ENCODE measurements at places on chromosomes 2 and 18.

DNA sequence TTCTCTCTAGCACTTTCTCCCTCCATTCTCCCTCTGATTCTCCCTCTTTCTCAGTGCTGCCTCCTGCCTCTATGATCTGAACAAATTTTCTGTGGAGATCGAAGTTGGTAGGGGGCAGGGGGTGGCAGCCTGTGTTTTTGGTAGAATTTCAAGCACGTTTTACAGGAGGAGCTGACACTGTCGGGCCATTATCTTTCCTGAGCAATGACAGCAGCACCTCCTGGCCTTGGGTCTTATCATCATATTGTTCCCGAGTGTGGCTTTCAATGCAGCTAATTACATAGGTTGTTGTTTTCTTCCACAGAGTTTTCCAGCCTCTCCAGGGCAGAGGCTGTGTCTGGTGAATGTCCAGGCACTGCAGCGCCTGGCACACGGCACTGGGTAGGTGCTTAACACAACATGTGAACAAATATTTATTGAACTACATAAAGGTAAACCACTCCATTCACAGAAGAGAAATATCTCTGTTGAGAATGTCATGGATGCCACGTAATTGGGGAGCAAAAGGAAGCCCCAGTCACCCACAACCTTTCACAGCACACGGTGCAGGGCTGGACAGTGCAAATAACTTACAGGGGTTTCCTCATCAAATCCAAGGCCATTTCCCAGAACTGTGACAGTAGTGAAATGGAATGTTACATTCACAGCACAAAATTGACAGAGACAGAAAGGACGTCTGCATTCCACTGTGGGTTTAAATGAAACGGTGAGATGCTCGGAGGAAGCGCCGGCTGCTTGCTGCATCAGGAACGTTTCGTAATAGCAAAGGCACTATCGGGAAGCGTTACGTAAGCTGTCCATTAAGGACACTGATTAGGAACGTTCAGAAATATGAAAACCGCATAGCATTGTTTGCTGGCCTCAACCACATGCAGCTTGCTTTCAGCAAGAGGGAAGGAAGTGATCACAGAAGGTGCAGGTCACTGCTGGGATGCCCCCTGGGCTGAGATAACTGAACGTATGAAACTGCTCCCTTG, 6.5 kb upstream of the KCNG2 start:
- DNase-seq: peak; percentile 35

DNA sequence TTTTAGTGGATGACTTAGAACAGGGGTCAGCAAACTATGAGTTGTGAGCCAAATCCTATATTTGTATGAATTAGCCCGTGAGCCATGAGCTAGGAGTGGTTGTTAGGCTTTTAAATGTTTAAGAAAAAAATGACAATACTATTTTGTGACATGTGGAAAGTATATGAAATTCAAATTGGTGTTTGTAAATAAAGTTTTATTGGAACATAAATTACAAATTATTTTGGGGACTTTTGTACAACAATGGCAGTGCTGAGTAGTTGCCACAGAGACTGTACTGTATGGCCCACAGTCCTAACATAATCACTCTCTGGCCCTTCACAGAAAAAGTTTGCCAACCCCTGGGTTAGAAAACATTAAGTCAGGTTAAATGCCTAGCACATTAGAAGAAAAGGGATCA, 26.1 kb downstream of the ADNP2 start:
- DNase-seq: no peak

GRCh38 chr2:113157118-113157896, 16.5 kb upstream of the PSD4 start:
- DNase-seq: no peak

- DNase-seq: no peak
Observed at GRCh38 chr18:31077878-31078277, 24.3 kb downstream of the DSC2 start.

DNA sequence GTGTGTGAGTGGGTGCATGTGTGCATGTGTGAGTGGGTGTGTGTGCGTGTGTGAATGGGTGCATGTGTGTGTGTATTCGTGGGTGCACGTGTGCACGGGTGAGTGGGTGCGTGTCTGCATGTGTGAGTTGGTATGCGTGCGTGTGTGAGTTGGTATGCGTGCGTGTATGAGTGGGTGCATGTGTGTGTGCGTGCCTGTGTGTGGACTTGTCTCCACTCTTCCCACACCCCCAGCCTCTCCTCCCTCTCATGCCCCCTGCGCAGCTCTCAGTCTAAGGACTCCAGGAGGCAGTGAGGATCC, 5.1 kb upstream of the OTOF start:
- DNase-seq: no peak

GRCh38 chr18:12867441-12868123, 16.5 kb downstream of the PTPN2 start:
- no peak for DNase-seq

DNA sequence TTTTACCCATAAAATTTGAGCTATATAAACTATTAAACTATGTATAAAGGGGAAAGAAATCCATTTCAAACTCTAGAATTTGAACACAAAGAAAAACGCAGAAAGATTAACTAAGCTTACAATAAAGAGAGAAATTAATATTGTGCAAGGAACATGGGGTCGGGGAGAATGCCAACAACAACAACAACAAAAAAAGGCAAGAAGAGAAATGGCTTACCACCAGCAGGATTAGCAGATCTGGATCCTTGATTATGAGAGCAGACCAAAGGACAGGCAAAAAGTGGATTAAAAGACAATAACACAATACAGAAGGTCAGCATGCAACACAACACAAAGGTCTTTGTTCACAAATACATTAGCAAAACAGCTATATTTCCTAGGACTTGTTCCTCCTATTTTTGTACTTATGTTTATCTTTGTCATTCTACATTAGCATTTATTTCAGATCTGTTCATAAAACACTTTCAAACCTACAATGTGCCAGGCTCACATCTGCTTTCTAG, 103.4 kb upstream of the RNU4ATAC start:
- no peak for DNase-seq

GRCh38 chr18:75376004-75376403, 51.5 kb downstream of the SMIM21 start:
- no peak for DNase-seq

DNA sequence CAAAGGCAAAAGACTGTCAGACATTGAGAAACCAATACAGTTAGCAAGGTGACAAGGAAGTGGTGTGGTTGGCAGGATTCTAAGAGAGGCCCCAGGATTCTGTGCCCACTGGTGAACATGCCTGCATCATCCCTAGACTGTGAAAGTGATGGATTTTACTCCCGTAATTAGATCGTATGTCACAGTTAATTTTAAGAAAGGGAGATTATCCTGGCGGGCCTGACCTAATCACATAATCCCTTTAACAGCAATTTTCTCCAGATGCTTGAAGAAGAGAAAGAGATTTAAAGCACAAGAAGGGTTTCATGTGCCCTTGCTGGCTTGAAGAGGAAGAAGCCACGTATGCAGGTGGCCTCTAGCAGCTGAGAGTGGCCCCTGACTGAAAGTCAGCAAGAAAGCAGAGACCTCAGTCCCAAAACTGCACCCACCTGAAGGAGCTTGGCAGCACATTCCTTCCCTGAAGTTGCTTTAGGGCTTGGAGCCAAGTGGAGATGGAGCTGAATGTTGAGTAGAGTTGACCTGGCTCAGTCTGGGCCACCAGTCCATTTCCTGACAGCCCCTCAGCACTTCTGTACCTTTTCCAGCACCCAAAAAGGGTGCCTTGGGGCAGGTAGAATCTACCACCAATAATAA, 49.1 kb downstream of the GTF3C3 start:
- no peak for DNase-seq

DNA sequence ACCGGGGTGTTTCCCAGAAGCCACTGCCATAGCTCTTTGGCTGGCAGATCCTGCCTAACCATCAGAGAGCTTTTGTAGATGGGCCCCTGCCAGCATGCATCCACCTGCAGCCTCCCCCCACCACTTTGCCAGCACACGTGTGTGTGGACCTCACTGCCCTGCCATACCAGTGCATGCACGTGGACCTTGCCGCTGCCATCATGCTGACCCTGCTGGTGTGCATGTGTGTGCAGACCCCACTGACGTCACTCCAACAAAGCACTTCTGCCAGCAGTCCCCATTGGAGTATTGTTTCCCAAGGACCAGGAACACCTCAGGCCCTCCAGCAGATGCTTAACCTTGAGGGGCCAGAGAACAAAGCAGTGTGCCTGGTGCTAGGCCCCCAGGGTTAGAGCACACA, 71.4 kb downstream of the STRADB start:
- no peak for DNase-seq

GRCh38 chr18:54867131-54867530, 38.9 kb downstream of the RAB27B start:
- DNase-seq: no peak

- no peak for DNase-seq
Observed at GRCh38 chr18:24051031-24051947, 36.7 kb downstream of the TTC39C start.

- peak; percentile 75 for DNase-seq
Observed at GRCh38 chr2:223725494-223725893, 111.9 kb downstream of the AP1S3 start.

DNA sequence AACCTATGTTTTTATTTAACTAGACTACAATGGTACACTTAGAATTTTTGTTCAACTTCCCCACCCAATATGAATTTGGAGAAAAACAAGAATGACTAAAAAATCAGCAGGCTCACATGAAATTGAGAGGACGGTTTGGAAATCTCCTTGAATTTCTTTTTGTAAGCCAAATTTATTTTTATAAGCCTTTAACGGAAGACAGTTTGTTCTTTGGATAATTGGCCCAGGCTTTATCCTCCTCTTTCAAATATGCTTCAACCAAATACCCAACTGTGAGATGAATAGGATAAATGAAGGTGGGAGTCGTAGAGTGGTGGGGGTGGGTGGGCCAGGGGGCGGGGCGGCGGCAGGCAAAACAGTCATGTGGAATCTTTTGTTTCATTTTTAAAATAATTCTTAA, 60.6 kb downstream of the FMNL2 start:
- DNase-seq: no peak

GRCh38 chr2:133209325-133209724, 358.9 kb downstream of the NCKAP5 start:
- no peak for DNase-seq

DNA sequence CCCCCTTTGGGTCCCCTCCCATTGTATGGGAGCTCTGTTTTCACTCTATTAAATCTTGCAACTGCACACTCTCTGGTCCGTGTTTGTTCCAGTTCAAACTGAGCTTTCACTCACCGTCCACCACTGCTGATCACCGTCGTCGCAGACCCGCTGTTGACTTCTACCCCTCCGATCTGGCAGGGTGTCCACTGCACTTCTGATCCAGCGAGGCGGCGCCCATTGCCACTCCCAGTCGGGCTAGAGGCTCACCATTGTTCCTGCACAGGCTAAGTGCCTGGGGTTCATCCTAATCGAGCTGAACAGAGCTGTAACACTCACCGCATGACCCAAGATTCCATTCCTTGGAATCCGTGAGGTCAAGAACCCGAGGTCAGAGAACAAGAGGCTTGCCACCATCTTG, 11.0 kb upstream of the CHAC2 start:
- no peak for DNase-seq

DNA sequence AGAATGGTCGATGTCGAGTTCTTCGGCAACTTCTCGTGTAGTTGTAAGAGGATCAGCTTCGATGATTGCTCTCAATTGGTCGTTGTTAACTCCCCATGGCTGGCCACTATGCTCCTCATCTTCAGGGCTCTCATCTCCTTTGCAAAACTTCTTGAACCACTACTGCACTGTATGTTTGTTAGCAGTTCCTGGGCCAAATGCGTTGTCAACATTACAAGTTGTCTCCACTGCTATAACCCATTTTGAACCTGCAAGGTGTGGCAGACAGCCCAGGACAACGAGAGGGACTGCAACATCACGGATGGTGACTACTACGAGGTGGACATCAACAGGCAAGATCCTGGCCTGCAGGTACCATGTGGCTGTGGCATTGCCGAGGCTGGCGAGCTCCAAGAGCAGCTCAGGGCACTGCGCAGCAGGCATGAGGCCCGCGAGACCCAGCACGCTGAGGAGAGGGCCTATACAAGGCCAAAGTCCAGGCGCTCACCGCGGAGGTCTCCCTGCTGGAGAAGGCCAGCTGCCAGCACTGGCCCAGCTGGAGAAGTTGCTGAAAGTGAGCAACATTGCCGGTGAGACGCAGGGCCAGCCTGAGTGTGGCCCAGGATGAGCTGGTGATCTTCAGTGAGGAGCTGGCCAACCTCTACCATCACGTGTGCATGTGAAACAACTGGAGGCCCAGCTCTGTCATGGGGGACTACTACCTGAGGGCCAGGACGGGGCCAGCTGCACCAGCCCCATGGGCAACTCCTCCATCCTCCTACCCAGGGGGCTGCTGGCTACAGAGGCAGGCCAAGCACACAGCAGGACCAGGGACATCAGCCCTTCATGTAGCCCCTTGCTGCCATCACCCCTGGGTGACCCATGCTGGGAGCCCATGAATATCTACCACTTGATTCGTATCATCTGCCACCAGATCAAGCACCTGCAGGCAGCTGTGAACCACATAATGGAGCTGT, 20.2 kb downstream of the CLK1 start:
- DNase-seq: no peak

DNA sequence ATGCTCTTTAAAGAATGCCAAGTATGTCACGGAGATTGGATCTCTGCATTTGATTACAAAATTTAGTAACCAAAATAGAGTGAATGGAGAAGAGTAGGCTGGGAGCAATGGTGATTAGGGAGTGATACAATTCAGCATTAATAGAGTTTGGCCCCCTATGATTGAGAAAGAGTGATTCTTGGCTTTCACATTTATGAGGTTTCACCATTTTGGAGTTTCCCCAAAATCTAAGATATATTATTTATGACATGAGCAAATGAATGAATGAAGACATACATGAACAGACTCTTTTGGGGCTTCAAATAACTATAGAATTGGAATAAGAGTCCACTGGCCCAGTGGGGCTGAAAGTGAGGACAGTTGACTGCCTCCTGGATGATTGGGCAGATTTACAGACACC, 255.2 kb downstream of the LPIN1 start:
- DNase-seq: no peak

DNA sequence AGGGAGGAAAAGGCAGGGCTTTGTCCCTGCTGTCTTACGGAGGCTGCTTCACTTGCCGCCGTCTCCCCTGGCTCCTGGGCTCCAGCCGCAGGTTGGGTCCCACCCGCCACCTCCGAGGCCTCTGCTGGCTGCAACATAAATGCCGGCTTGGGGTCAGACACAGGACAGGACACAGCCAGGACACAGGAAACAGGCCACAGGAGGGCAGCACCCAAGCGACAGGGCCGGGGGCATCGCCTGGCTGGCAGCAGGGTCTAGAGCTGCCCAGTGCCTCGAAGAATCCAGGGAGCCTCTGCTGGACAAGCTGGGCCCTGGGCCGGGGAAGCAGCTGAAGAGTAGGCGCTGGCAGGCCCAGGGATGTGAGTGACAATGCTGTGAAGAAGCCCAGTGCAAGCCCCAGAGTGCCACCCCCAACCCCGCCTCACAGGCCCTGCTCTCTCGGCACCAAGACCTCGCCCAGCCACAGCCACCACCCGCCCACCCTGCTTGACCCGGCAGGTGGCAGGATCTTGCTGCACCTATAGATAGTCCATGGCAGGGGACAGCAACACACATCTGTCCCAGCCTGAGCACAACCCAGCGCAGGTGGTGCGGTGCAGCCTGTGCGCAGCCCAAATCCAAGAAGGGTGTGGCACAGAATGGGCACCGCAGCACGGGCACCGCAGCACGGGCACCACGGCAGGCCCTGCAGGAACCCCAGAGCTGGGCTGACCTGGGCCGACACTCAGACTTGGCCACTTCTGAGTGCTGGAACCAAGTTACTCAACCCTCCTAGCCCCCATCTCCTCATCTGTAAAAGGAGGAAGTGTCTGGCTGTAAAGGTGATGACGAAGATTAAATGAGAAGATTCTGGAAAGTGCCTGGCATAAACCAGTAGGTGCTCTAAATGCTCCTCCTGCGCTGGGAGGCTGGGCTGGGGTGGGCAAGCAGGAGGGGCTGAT, 55.6 kb downstream of the BIN1 start:
- DNase-seq: no peak

- no peak for DNase-seq
Observed at GRCh38 chr2:207502577-207503198, 27.1 kb upstream of the CREB1 start.
